Effector CD8-positive, alpha-beta T cell (primary cell): ENCODE measurements at places on chromosomes 1 and 21.
A peak's percentile ranks its signal among the peaks of the same experiment; 100 is the strongest.

DNA sequence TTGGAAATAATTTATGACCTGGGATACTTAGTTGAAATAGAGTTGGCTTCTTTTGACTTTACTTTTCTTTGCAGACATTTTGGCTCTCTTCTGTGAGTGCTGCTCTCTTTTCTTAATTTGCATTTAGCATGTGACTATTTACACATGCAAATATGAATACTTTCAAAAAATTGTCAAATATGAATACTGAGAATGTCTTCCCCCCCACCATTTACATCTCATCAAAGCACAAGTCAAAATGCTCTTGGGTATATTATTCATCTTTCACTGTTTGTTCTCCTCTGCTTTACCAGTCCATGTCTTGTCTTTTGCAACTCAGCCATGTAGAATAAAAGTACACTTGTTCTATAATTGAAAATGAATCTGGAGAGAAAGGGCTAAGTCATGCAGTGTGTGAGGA lies 126.5 kb downstream of the HHIPL2 start:
- no peak for DNase-seq

- no peak for DNase-seq
Observed at GRCh38 chr1:180157576-180158057, 2.9 kb downstream of the QSOX1 start.

- no peak for DNase-seq
Observed at GRCh38 chr1:3787745-3788605, 8.3 kb downstream of the LRRC47 start.

- no peak for DNase-seq
Observed at GRCh38 chr1:118151312-118151937, 33.6 kb downstream of the SPAG17 start.

GRCh38 chr1:230392536-230392909 lies 33.6 kb downstream of the PGBD5 start:
- DNase-seq, result no peak

DNA sequence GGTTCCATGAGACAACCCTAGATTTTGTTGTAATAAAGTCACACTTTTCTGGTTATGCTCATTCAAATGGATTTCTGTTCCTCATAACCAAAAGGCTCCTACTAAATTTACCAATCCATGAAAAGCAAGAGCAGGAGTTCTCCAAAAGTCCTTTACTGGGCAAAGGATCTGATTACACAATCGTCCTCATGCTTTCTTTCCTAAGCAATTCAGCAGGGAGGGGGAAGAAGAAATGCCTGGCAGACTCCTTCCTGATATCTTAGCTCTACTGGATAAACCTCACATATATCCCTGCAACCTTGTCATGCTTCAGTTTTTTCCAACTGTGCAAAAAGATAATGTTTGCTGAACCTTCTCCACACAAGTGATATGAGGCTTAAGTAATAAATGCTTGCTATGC lies 67.6 kb upstream of the GUCA2B start:
- no peak for DNase-seq

- DNase-seq, result no peak
Observed at GRCh38 chr1:179973198-179974110, 18.8 kb downstream of the CEP350 start.

- DNase-seq, result no peak
Observed at GRCh38 chr1:44962729-44963128, 23.7 kb downstream of the EIF2B3 start.

GRCh38 chr1:171661076-171661650 lies 8.7 kb upstream of the MYOC start:
- no peak for DNase-seq

- DNase-seq, result no peak
Observed at GRCh38 chr1:6299557-6300165, 38.8 kb upstream of the GPR153 start.

- no peak for DNase-seq
Observed at GRCh38 chr1:220448217-220448616, 79.7 kb upstream of the MARK1 start.

GRCh38 chr1:52707927-52708655 lies 9.9 kb upstream of the COA7 start:
- DNase-seq, result no peak

DNA sequence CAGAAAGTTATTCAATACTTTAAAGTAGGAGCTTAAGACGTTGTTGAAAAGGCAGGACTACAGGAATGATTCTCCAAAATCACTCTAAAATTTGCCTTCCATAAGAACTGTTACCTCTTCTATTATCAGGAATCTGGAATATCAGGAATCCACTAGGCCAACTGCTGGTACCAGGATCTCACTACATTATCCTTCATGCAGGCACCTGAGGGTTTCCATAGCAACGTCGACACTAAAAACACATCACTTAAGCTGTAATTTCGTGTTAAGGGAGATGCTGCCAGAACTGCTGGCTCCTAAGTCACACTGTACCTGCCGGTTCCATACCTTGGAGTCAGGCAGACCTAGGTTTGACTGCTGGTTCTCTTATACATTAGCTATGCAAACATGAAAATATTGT lies 139.7 kb upstream of the C1orf87 start:
- no peak for DNase-seq

GRCh38 chr1:170010443-170010842 lies 64.1 kb downstream of the KIFAP3 start:
- no peak for DNase-seq

GRCh38 chr1:100400404-100400803 lies 48.1 kb downstream of the CDC14A start:
- DNase-seq, result peak; percentile 38

DNA sequence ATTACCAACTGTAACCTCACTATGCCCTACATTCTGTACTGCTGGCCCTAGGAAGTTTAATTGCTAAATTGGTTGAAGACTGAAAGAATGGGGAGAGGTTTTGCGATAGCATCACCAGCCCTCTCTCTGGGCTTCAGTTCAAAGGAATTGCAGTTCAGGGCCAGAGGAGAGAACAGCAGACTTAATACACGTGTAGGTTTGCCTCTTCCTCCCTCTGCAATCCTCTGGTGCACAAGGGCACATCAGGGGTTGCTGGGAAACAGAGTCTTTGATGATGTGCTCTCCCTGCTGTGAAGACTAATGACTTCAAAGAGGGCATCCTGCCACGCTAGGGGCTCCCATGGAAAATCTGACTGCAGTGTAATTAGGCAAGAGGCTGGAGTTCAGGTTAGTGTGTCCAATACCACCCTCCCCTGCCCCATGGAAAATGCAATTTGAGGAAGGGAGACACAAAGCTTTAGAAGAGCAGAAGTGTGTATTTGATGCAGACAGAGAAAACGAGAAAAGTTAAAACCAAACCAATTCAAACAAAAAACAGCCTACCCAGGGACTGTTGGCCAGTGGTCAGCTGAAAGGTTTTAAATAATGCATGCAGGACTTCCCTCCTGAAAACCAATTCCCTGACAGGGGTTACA lies 167.9 kb downstream of the ASTN1 start:
- DNase-seq, result no peak

DNA sequence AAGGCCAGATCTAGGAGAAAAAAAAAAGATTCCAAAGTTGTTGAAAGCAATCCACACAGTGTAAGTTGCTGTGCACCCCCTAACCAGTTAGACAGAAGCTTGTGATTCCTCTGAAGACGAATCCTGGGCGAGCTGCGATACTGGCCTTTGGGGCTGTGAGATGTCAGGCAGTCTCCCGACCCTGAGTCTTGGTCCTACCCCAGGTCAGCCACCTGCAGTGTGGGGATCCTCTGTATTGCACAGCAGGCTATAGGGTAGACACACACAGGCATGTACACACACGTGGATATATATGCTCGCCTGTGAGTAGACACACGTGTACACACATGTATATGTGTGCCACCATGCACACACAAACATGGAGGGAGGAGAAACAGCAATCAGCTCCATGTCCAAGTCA lies 12.9 kb downstream of the ACTRT2 start:
- no peak for DNase-seq

GRCh38 chr1:12204754-12205658 lies 24.8 kb upstream of the VPS13D start:
- DNase-seq, result no peak

GRCh38 chr1:208162903-208163302 lies 81.3 kb downstream of the PLXNA2 start:
- no peak for DNase-seq

GRCh38 chr21:33261635-33262034 lies 4.5 kb upstream of the IL10RB start:
- no peak for DNase-seq

DNA sequence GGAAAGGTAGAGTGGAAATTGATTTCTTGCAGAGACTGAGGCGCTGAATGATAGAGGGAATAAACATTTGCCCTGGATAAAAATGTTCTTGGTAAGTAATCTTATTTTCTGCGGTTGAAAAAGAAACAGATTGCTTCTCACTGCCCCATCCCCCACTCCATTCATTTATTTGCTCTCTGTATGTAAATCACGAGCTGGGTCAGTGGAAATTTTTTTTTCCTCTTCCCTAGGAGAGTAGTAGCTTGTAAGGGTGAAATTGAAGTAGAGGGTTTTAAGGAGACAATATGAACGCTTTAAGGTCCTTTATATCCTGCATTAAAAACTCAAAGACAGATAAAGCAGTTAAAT lies 1.4 kb upstream of the BRINP3 start:
- no peak for DNase-seq

- no peak for DNase-seq
Observed at GRCh38 chr1:23383577-23384311, 14.1 kb upstream of the ZNF436 start.

GRCh38 chr1:7898962-7899361 lies 41.7 kb downstream of the TNFRSF9 start:
- no peak for DNase-seq

DNA sequence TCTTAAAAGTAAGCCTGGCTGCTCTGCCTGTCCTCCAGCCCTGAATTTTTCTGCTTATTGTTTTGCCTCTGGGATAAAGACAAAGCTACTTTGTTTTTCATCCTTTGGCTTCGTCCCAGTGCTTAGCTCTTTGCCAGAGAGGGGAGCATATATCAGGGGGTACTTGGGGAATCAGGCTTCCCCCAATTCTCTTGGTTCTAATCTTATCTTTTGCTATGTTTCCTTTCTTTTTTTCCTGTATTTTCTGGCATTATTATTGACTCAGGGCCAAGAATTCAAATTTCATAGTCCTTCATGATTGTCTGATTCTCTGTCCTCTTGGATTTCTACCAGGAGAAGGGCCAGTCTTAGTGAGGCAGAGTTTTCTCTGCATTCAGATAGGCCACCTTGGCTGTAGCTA lies 51.2 kb downstream of the GIPC2 start:
- no peak for DNase-seq

DNA sequence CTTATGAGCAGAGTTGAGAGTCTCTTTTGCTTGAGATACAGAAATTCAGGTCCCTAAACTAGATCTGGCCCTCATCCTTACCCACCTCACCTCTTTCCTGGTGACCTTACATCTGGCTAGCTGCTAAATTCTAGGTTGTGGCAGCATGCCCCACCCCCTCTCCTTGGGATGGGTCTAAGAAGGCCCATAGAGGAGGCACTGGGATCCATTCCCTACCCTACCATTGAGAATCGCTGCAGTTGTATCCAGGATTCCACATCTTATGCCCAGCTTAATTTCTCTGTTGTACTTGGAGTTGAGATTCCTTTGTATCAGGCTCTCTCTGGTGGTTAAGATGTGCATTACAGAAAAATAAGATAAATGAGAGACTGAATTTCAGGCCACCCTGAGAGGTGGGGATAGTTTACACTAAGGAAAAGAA lies 9.5 kb upstream of the TMEM39B start:
- DNase-seq, result no peak

DNA sequence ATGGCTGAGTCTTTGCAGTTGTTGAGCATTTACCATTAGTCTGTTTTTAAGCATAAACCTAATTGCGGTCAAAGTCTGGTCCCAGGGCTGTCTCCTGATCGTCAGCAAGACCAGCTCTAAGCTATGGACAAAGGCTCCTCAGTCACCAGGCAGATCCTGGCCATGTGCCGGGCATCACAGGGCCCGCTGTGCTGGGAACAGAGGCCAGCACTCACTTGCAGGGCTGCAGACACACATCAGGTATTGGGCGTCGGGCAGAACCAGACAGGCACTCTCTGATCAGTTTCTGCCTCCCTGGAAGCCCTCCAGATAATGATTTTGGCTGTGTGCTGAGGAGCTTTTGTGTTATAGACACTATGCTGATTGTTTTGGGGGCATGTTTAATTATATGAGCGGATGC lies 26.6 kb downstream of the TMEM51 start:
- DNase-seq, result no peak

- DNase-seq, result no peak
Observed at GRCh38 chr1:57674801-57675200, 250.9 kb upstream of the DAB1 start.

DNA sequence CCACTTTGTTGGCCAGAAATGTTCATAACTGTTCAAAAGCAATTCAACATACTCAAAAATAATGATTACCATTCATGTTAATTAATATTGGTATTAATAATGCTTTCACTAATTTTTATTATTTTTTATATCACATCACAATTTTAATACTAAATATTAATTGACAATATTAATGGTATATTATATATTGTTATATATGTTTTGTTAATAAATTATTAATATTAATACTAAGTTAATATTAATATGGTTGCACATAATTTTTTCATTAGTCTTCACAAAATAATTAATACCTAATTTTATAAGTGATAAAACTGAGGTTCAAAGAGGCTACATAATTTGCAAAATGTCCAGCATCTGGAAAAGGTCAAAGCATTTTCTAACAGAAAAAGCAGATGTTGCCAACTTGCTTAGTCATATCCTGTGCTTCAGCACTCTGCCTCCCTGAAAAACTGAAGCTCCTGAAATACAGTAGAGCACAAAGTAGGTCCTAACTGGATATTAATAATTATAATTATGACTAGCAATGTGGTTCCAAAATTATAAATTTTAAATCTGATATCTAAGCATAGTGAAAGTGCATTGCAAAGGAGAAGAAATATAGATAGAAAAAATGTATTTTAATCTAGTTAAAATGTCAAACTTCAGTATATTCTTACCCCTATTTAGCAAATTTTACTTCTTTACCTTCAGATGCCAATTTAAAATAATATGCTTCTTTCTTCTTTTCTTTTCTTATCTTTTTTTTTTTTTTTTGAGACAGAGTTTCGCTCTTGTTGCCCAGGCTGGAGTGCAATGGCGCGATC lies 123.2 kb upstream of the TNFSF4 start:
- DNase-seq, result no peak

GRCh38 chr21:37358397-37358796 lies 8.2 kb upstream of the DYRK1A start:
- no peak for DNase-seq

GRCh38 chr1:15328351-15329103 lies 81.2 kb upstream of the EFHD2 start:
- DNase-seq, result no peak

GRCh38 chr1:30746212-30747032 lies 11.2 kb downstream of the LAPTM5 start:
- DNase-seq, result no peak

- DNase-seq, result no peak
Observed at GRCh38 chr1:89800022-89800655, 20.7 kb upstream of the LRRC8D start.

DNA sequence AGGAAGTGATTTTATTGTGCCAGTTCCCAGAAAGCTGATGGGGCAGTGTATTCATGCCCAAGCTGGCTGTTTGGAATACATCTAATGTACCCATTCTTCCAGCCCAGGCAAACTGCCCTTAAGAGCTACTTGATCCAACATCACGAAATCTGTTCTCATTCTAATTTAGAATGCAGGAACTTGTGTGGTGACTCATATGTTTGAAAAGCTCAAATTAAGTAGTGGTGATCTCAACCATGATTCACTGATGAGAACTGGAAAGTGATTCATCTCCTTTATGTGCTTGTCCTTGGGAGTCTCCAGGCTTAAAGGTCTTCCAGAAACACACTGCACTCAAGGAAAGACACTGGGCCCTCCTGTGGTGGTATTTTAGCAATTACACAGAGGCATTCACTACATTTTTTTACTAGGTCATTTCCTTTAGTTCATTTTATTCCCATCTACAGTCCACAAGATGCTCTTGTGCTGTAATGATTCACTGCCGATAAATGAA lies 65.4 kb downstream of the RPE65 start:
- DNase-seq, result no peak
